T-helper 2 cell treated with Interferon-gamma antibody and Interleukin-4, amounts not matched to agents 5 μg/mL and 100 μg/mL, for 36 hours (primary cell): ENCODE measurements at places on chromosomes 5 and 9.

DNA sequence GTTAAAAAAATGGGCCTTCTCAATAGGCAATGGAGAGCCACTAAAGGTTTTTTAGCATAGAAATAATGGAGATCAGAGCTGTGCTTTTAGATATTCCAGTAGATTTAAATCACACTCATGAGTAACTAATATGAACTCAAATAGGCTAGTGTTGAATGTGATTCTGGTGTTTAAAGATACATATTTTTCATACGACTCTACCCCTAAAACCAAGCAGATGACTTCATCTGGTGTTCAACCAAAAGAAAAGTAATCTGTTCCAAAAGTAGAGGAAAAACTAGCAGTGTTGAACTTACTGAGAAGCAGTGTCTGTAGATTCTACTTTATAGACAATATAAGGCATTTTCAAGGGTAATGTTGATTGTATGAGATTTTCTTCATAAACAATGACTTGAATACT, 138.1 kb downstream of the TSSK1B start:
- no peak for DNase-seq

GRCh38 chr9:127762111-127762676, 16.3 kb downstream of the SH2D3C start:
- DNase-seq: no peak

DNA sequence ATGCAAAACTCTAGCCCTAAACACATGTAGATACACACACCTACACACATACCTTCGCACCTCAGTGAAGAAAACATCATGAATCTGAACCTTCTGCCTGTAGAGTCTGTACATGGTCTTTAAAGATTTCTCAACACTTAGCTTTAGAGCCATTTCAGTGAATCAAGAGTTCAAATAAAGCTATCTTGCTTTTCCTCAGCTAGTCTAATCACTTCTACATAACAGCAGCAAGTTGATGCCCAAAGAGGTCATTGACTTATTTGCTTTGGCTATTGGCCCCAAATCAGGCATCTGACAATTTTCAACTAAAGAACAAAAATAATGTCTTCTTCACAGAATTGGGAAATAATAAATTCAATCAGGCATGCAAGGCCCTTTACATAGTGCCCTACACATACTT, 127.9 kb upstream of the SGCD start:
- no peak for DNase-seq

DNA sequence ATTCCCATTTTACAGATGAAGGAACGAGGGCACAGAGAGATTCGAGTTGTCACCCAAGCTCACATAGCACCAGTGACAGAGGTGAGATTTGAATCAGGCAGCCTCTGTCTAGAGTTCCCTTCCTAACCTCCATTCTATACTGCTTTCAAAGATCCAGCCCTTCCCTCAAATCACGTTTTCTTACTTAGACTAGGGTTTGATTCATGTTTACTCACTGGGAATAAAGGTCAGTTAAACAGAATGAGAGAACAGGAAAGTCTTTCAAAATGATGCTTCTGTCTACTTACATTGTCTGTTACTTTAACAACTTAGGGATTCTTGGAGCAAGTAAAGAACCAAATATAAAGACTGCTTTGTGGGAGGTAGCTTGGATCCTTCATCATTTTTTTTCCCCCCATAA, 40.0 kb downstream of the ZFAND5 start:
- DNase-seq: no peak

- DNase-seq: no peak
Observed at GRCh38 chr9:33430942-33431341, 16.5 kb downstream of the AQP3 start.

DNA sequence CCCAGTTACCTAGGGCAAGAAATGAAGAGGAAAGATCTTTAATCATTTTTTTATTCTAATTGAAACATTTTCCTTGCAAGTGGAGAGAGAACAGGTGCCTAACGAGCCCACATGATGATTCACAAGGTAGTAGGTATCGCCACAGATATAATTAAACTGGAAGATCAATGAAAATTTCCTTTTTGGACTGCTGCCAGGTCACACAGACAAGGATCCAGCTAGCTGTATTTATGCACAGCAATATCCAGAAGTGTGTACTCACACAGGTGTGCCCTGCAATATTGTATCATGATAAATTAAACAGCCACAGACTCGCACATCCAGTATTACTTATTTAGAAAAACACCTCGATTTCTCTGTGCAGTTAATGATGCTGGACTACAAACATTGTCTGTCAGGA, 294.0 kb upstream of the SMARCA2 start:
- DNase-seq: no peak

DNA sequence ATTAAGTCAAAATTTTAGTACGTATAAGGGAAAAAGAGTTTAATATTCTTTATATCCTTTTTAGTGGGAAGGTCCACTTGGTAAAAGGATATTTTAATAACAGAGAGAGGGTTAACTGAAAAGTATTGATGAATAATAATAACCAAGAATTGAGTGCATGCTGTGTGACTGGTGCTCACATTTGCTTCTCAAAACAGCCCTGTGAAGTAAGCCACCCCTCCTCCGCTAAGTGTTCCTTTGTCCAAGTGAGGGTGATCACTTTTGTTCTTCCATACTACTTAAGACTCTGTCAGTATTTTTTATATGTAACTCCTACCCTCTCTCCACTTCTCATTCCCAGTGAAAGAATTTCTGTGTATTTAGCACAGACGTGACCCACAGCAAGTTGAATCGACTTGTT, 51.5 kb downstream of the SLC44A1 start:
- DNase-seq: no peak

DNA sequence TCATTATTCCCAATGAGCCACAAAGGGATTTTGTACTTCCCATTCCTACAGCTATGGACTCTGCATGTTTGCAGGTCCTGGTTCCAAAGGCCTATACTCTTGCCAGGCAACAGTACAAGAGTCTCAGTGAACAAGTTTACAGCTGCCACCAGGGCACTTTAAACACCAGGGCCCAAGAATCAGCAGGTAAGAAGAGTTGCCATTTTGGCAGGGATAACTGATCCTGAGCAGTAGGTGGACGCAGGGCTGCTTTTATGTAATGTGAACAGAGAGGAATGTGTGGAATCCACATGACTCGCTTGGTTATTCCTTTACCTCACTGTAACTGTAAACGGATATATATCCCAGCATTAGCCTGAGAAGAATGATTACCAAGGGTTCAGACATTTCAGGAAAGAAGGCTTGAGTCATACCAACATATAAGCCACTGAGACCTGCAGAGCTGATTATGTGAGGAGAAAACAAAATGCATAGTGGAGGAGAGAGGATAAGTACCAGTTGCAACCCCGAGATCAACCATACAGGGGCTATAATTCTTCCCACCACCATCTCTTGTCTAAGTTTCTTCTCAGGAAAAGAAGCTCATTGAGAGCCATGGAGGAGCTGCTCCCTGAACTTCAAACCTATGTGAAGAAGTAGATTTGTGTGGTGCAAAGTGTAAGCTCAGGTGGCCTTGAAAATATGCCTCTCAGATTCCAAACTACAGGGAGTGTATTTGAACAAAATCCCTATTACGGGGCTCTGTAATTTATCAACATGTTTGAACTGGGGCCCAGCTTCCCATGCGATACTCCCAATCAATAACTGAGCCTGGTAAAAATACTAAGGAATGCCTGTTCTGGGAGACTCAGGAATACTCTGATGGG, 24.6 kb downstream of the RAPGEF6 start:
- DNase-seq: no peak

- DNase-seq: no peak
Observed at GRCh38 chr5:154300207-154300883, 109.8 kb downstream of the GALNT10 start.

GRCh38 chr5:123605822-123606221, 93.8 kb downstream of the CSNK1G3 start:
- no peak for DNase-seq

- no peak for DNase-seq
Observed at GRCh38 chr9:138049085-138049778, 171.7 kb downstream of the CACNA1B start.

DNA sequence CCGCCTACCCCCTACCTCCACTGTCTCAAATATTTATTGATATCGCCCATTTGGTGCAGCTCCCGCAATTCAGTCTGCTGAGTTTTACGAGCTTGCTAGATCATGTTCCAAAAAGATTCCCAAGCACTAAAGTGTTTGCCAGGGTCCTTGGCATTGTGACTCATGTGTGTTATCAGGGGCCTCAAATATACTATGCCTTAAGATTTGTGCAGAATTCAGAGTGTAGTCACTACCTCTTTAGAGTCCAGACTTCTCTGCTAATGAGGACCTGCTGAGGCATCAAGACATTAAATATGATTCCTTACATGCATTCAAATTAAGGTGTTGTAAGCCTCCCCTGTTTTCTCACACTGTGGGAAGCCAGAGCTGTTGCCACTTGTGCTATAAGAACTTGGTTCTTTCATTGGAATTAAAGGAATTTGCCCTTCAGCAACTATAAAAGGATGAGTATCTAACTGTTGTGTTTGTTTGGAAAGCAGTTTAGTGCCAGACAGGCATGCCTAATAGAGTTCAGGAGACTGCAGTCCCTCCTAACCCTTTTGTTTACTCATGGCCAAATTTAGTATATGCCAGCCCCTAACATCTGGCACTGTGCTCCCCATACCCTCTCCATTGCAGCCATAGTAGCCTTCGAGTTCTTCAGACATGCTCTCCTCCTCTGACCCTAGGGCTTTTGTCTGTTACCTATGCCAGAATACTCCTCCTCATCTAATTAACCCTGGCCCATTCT, 316.4 kb downstream of the NR3C1 start:
- DNase-seq: no peak

DNA sequence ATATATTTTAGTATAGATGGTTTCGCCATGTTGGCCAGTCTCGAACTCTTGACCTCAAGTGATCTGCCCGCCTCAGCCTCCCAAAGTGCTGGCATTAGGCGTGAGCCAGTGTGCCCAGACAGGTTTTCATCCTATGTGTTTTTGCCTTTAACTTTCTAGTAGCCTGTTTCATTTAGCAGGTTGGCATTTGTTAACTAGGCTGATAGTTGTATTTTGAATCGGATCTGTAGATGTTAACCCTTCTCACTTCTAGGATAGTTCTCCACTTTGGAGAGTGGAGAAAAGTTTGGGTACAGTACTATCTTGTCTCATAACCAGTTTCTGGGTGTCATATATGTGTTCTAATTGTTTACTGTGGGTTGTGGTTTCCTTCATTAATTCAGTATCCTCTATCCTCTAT, 7.3 kb upstream of the FGF18 start:
- DNase-seq: no peak

- DNase-seq: no peak
Observed at GRCh38 chr5:40780199-40780598, 18.0 kb downstream of the PRKAA1 start.

- DNase-seq: no peak
Observed at GRCh38 chr9:28915202-28915930, 1342.1 kb upstream of the C9orf72 start.

GRCh38 chr9:75033791-75034473, 5.8 kb upstream of the CARNMT1 start:
- DNase-seq: no peak

GRCh38 chr9:6759185-6759977, 1.6 kb downstream of the KDM4C start:
- DNase-seq: peak; percentile 37

GRCh38 chr9:89473762-89474469, 24.0 kb downstream of the SEMA4D start:
- no peak for DNase-seq

- no peak for DNase-seq
Observed at GRCh38 chr5:148839960-148840359, 13.5 kb downstream of the ADRB2 start.

DNA sequence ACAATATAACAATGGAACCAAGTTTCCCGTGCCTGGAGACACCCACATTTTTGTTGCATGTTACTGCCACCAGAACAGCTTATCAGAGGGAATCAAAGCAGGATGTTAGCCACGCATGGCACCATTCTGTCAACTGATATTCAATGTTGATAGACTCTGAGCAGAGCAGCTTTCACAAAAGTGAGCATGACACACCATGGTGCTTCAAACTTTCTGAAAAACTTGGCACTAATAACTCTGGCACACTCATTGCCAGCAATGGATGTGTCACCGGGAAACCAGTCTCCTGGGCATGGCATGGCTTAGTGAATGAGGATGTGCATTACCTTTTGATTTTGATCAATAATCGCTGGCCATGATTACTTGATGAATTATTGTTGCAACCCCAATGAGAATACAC, 19.7 kb downstream of the NIPSNAP3B start:
- DNase-seq: no peak

DNA sequence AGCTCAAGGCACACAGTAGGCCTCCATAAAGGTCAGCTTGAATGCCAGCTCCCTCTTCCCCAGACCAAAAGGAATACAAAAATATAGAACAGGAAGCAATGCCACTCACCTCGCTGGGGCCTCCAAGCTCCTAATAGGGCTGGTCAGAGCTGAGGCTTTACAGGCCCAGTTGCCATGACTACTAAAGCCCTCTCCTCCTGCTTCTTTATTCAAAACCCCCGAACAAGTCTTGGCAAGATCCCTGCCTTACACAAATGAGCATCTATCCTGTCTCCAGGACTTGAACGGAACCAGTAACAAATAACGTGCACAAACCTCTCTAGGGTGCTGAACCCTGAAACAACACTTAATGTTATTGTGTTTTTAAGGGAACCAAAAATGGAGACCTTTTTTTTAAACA, 136.3 kb downstream of the SIL1 start:
- DNase-seq: no peak

DNA sequence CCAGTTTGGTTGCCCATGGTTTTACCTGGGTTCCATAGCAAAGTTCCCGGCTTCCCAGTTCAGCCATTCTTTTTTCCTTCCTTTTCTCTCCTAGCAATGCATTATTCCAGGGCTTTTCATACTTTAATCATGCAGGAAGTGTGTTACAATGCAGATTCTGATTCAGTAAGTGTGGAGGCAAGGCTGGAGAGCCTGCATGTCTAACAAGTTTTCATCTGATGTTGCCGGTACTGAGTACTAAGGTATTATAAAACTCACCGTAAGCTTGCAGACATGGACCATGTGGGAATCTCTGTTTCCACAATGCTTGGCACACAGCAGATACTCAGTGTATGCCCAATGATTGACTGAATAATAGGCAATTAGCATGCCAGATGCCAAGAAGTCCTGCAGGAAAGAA, 102.9 kb upstream of the SHB start:
- DNase-seq: no peak

GRCh38 chr9:38041564-38042243, 27.3 kb downstream of the SHB start:
- DNase-seq: no peak

- DNase-seq: no peak
Observed at GRCh38 chr9:37906312-37907239, 2.6 kb upstream of the SLC25A51 start.

DNA sequence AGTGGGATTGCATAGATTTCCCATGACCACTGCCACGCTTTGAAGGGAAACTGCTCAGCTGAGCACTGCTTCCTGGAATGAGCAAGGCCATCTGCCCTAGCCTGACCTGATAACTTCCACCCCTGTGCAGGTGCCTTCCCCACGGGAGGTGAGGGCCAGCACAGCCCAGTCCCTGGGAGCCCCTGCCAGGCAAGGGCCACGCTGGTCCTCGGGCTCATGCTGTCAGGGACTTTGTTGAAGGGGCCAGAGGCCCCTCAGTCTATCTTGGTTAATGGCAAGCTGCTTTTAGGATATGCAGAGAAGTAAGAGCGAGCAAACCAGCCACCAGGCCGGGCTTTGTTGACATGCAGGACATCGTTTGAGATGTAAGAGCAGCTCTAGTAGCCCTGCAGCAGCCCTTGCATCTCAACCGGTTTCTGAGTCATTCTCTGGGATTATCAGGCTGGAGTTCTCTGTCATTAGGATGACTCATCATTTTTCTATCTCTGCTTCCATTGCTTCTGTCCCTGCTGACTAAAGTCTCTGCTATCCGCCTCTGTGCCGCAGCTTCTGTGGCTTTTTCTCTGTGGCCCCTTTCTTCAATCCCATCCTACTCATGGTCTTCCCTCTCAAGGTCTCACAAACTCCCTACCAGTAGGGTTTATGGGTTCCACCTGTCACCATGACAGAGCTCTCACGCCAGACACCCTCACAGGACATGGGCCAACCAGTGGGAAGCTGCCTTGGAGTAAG, 30.6 kb upstream of the IQGAP2 start:
- no peak for DNase-seq
